ENCODE measurements at places on chromosomes 2 and 18. TPM values are rescaled to one million over a fixed set of nuclear protein-coding genes. Genes with fewer than 3 reads are reported as not detected.

SNORC gene
- 0.99 TPM for total RNA-seq

DNA sequence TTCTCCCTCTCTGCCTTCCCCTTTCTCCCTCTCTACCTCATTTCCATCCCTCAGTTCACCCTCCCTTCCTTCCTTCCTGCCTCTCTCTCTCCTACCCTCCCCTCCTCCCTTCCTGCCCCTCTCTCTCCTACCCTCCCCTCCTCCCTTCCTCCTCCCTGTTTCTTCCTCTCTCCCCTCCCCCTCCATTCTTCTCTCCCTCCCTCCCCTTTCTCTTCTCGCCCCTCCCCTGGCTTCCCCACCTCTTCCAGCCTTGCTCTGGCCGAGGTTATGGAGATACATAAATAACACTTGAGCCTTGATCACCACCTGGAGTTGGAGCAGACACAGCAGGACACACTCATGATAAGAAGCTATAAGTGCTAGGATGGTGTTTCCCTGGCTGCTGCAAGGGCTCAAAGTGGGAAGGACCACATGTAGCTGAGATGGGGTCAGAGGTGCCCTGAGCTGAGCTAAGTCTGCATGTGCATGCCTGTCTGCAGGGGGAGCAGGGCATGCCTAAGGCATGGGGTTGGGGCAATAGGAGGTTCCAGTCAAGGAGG is 326.1 kb upstream of the HS6ST1 start:
- no peaks in the 10 kb centered on the region for H3K36me3 ChIP-seq
- no peak overlapping the region for H3K27ac ChIP-seq
- no peak overlapping the region for H3K4me3 ChIP-seq
- peaks cover 37% of the 10 kb centered on the region for H3K27me3 ChIP-seq

GRCh38 chr18:45560870-45561269 is 54.4 kb upstream of the SLC14A2 start:
- H3K4me3 ChIP-seq, result no peak overlapping the region
- no peak for DNase-seq
- no peak overlapping the region for H3K27ac ChIP-seq
- H3K36me3 ChIP-seq, result no peaks in the 10 kb centered on the region
- no peaks in the 10 kb centered on the region for H3K27me3 ChIP-seq
- H3K4me1 ChIP-seq, result no peaks in the 10 kb centered on the region

- H3K36me3 ChIP-seq, result no peaks in the 10 kb centered on the region
- H3K27ac ChIP-seq, result no peak overlapping the region
- DNase-seq, result no peak
- no peak overlapping the region for H3K4me3 ChIP-seq
- no peaks in the 10 kb centered on the region for H3K27me3 ChIP-seq
Observed at GRCh38 chr2:38636069-38636468, 29.8 kb upstream of the GALM start.

DNA sequence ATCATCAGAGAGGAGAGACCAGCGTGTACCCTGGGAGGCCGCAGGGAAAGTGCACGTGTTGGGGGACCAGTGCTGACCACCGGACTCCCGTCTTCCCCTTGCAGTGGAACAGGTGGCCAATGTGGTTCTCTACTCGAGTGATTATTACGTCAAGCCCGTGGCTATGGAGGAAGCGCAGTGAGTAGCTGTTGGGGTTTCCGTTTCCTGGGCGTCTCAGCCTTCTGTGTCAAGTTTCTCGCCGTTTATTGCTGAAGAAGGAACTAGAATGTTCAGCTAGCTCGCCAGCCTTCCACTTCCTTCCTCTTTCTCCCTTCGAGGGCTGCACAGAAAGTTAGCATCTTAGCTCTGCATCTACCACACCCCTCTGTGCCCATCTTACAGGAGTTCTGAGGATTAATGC is 22.8 kb upstream of the DGKD start:
- H3K27me3 ChIP-seq, result no peaks in the 10 kb centered on the region
- peak overlapping the region; percentile 61 for H3K4me3 ChIP-seq
- peaks cover 6% of the 10 kb centered on the region for H3K36me3 ChIP-seq
- peaks cover 60% of the 10 kb centered on the region for H3K4me1 ChIP-seq
- peak; percentile 92 for DNase-seq

ADGRF3 gene
- total RNA-seq, result 5.8 TPM

TNFAIP6 gene
- not detected for total RNA-seq

MAL gene
- 188 TPM for total RNA-seq

FECH gene
- total RNA-seq, result 21.1 TPM

- H3K4me3 ChIP-seq, result no peak overlapping the region
- DNase-seq, result no peak
- H3K27ac ChIP-seq, result no peak overlapping the region
- H3K36me3 ChIP-seq, result no peaks in the 10 kb centered on the region
- H3K27me3 ChIP-seq, result no peaks in the 10 kb centered on the region
Observed at GRCh38 chr18:22026362-22026761, 143.0 kb upstream of the GATA6 start.

GRCh38 chr2:32720771-32721170 is 92.9 kb downstream of the TTC27 start:
- H3K27ac ChIP-seq, result no peak overlapping the region
- no peak for DNase-seq
- peaks cover 12% of the 10 kb centered on the region for H3K36me3 ChIP-seq
- H3K4me3 ChIP-seq, result no peak overlapping the region
- H3K27me3 ChIP-seq, result no peaks in the 10 kb centered on the region

- H3K4me3 ChIP-seq, result no peak overlapping the region
- H3K4me1 ChIP-seq, result no peaks in the 10 kb centered on the region
- H3K27ac ChIP-seq, result no peak overlapping the region
Observed at GRCh38 chr2:193539188-193539587, 1344.5 kb upstream of the TMEFF2 start.

DNA sequence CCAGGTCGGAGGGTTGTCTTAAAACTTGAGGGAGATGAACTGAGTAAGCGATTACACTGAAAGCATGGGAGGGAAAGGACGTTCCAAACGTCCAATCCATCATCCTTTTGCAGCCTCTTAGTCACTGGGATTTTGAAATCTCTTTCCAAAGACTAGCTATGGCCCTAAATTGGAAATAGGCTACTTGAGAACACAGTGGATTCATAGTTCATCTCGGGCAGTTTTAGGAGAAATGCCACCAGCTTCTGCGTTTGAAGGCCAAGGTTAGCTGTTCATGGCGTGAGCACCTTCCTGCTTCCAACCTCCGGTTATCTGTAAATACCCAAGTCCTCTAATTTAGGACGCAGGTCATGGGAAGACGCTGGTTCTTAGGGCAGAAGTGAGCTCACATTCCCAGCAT is 821 bp upstream of the EML6 start:
- H3K27me3 ChIP-seq, result peaks cover 51% of the 10 kb centered on the region
- peak overlapping the region; percentile 79 for H3K27ac ChIP-seq
- H3K4me1 ChIP-seq, result peaks cover 18% of the 10 kb centered on the region
- no peak for DNase-seq
- H3K4me3 ChIP-seq, result peak overlapping the region; percentile 85

STK36 gene
- total RNA-seq, result 15.2 TPM

DNA sequence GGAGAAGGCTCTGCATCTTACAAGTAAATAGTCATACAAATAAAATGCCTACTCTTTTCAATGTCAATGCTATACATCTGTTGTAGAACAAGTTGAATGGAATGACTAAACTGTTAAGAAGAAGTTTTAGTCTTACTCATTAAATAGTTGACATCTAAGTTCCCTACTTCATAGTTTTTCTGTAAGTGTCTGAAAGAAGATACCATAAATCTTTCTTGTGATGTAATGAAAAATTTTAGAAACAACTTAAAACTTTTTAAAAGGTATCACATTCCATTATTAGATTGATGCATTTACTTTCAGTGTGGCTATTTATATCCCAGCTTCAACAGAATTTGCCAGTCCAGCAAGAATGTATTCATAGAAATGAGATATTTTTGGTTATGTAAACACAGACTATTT is 185.2 kb upstream of the EPC2 start:
- H3K27ac ChIP-seq, result no peak overlapping the region
- H3K36me3 ChIP-seq, result no peaks in the 10 kb centered on the region
- no peaks in the 10 kb centered on the region for H3K27me3 ChIP-seq
- DNase-seq, result no peak

POTEJ gene
- total RNA-seq, result not detected
